ENCODE measurements at places on chromosomes 6 and 20.

DNA sequence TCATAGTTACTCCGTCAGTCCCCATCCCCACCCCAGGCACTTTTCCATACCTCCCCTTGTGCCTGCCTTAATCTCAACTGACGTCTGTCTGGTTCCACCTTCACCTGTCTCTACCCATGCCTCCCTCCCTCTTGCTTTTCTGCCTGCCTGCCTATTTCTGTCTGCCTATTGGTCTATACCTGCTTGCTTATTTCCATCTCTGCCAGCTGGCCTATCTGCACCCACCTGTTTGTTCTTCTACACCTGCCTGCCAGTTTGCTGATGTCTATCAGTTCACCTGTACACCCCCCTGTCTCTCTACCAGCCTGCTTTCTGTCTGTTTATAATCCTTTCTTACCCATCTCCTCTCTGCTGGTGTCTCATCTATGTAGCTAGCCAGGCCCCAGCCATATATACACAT lies 87.5 kb downstream of the RALGAPA2 start:
- no peak for DNase-seq

- DNase-seq = no peak
Measured at GRCh38 chr6:133277900-133278545, 36.9 kb downstream of the EYA4 start.

DNA sequence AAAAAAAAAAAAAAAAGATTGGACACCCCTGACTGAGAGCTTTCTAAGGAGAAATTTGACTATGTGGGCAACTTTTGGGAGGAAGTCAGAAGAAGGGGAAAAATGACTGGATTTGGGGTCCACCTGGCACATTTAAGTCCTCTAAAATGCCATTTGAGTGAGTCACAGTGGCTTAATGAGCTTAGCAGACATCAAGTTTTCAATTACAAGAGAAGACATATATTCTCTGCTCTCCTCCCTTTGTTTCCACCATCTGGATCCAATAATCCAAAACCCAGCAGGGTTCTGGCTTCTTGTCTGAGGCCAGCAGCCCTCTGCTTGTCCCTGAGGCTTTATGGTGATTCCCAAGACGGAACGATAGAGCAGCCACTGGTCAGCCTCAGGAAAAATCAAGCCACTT lies 6.9 kb downstream of the PI3 start:
- DNase-seq = no peak

DNA sequence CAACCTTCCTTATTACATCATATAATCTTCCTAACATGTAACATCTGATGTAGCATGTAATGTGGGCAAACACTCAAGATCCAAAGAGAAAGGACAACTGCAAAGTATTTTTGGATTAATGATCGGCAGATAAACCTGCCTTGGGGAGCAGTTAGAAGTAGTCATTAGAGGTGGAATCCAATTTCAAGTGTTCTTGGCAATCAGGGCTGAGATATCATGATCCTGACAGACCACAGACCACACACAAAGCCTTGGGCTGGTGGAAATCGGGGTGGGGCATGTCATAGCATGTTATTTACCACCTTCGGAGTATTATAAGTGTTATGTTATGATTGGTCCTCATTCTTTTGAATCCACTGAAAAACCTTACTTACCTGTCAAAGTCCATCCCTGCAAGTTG lies 16.3 kb downstream of the NCOA5 start:
- no peak for DNase-seq

GRCh38 chr6:158643836-158644230 lies 710 bp downstream of the DYNLT1 start:
- DNase-seq = no peak

- no peak for DNase-seq
Measured at GRCh38 chr6:39082310-39082709, 32.7 kb downstream of the SAYSD1 start.

GRCh38 chr6:157614026-157614568 lies 208.9 kb upstream of the SNX9 start:
- no peak for DNase-seq

- no peak for DNase-seq
Measured at GRCh38 chr6:44682280-44682679, 294.8 kb downstream of the CDC5L start.

- DNase-seq = no peak
Measured at GRCh38 chr20:10469599-10469998, 34.5 kb downstream of the SLX4IP start.

DNA sequence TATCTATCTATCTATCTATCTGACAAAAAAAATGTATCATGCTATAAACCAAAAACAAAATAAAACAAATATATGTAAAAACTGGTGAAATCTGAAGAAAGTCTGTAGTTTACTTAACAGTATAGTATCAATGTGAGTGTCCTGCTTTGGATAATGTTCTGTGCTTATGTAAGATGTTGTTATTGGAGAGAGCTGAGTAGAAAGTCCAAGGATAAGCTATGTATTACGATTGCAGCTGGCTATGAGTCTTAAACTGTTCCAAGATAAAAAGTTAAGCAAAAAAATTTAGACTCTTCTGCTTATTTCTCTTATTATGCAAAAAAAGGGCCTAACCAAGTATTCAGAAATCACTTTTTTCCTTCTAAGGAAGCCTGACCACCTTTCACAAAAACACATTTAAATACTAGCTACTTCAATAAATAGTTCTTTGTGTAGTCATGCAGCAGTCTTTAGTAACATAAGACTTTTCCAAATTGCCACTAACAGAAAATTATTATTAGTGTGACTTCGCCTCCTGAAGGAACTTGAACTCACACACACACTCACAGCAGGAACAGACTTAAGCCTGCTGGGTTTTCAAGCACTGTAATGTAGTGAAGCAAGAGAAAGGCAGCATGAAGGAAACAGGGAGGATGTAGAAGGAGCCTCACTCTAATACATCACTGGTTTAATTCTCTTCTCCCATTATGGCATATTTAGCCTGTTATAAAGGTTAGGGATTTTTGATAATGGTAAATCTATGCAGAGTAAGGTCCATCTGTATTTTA lies 265.8 kb upstream of the GJE1 start:
- DNase-seq = no peak

DNA sequence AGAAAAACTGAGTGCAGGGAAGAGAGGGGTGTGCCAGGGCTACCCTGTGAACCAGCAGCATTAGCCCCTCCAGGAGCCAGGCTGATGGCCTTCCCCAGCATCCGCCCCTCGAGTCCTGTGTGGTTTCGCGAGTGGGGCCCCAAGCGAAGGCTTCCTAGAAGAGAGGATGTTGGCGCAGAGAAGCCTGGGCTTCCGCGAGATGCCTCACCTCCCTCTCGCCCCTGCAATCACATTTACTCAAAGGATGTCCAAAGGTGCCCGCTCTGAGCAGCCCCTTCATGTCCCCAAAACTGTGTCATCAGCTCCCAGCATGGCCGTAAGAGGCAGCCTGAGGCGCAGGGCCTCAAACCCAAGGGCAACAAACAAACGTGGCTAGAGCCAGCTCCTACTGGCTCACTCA lies 111.7 kb downstream of the PREX1 start:
- peak; percentile 52 for DNase-seq

DNA sequence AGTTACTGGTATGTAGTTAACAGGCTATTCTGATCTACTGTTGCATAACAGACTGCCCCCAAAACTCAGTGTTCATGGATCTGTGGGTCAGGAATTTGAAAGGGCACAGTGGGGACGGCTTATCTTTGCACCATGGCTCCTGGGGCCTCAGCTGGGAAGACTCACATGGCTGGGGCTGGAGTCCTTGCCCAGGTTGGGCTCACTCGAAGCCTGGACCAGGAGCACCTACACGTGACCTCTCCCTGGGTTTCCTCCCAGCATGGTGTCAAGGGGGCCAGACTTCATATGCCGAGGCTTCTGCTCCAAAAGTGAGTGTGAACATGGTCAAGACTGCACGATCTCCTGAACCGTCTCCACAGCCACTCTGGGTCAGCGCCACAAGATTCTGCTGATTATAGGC lies 11.7 kb downstream of the SYNDIG1 start:
- DNase-seq = no peak

DNA sequence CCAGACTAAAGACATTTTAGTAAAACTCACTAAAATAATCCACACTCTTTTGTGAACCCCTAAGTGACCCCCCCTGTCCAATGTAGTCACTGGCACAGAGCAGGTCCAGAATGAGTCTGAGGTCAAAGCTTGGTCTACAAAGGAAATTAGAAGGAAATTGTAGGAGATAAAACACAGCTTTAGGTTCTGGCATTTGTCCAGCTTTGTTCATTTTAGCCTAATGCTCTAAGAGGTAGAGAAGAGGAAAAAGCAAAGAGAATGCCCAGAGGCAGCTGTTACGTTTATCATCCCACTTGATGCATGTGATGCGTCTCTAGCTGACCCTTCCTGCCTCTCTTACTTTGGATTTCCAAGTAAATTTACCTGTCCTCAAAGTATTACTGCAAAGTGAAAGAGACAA lies 62.5 kb downstream of the CNKSR3 start:
- no peak for DNase-seq

DNA sequence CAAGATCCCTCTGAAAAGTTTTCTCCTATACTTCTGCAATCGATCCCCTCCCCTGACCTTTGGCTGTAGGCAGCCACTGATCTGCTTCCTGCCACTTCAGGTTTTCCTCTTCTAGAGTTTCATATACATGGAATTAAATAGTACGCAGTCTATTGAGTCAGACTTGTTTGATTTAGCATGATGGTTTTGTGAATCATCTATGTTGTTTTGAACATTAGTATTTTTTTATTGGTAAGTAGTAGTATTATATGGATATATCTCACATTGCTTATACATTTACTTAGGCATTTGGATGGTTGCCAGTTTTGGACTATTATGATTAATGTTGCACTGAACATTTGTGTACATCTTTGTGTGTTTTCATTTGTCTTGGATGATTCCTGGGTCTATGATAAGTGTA lies 518.0 kb downstream of the CD109 start:
- no peak for DNase-seq

- DNase-seq = no peak
Measured at GRCh38 chr6:56963043-56963442, 8.1 kb downstream of the BEND6 start.

DNA sequence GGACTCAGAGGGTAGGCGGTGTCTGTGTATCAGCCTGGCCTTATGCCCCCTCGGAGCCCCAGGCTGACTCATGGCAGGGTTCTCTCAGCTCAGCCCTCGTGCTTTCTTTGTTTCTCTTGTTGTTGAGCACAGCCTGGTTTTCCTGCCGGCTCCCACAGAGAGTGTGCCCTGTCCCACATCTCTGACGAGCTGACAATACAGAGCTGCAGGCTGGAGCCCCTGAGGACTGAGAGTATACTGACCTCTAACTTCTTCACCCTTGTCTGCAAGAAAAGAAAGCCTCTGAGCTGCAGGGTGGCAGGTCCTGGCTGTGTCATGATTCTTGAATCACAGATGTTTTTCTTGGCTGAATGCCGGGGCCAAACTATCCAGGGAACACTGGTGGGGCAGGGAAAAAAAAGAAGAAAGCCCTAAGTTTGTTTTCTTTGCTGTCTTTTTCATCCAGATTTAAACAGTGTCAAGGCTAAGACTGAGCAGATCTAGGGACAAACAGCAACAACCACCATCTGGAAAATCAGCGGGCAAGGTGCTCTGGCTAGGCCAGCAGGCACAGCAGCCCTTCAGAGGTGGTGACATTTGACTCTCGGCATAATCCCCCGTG lies 63.3 kb upstream of the ZNF133 start:
- DNase-seq = no peak

- DNase-seq = no peak
Measured at GRCh38 chr6:121828146-121828886, 392.9 kb downstream of the GJA1 start.

DNA sequence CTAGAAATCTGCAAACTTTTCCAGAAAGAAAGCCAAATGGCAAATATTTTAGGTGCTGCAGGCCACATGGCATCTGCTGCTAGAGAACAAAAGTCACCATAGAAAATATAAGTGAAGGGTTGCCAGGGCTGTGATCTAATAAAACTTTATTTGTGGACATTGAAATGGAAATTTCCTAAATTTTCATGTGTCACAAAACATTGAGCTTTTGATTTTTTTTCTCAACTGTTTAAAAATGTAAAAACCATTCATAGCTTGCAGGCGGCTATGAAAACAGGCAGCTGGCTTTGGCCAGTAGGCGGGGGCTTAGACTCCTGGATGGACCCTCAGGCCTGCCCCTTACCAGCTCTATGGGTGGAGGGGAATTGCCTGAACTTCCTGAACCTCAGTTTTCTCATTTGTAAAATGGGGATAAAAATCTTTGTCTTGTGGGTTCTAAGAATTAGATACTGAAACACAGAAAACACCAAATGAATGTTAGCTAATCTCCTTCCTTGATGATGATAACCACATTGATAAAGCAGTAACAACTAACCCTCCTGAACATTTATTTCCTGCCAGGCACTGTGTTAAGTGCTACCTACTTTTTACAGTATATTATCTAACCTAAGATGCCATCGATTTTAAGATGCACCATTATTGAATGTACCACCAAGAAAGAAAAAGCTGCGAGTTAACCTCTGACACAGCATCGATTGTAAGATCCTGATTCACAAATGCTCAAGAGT lies 85.5 kb downstream of the SLC22A23 start:
- no peak for DNase-seq

DNA sequence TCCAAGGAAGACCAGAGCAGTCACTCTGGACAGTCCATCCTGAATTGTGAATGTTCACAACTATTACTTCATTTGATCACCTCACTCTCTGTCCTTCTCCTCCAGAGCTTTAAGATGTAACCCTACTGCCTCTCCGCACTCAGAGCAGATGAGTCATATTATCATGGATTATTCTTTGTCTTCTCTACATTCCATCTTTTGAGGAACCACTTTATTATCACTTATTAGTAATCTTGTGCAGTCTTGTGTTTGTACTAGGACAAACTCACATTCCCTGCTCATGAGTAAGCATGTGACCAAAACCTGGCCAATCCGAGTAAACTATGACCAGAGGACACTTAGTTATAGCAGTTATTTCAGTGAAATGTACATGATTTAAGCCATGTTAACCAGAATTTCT lies 401.5 kb upstream of the ADGRB3 start:
- no peak for DNase-seq

- no peak for DNase-seq
Measured at GRCh38 chr6:52059821-52060220, 27.6 kb downstream of the PKHD1 start.

GRCh38 chr6:117346142-117346930 lies 79.4 kb downstream of the ROS1 start:
- DNase-seq = no peak

GRCh38 chr20:59010995-59011873 lies 4.2 kb upstream of the CTSZ start:
- no peak for DNase-seq

- DNase-seq = no peak
Measured at GRCh38 chr6:163346497-163346961, 68.0 kb upstream of the QKI start.

GRCh38 chr20:43691928-43692524 lies 25.1 kb downstream of the MYBL2 start:
- DNase-seq = peak; percentile 56

GRCh38 chr6:150639823-150640331 lies 40.2 kb downstream of the PLEKHG1 start:
- DNase-seq = no peak

GRCh38 chr6:154247119-154247861 lies 109.3 kb downstream of the IPCEF1 start:
- DNase-seq = no peak

GRCh38 chr20:34883087-34883688 lies 6.8 kb downstream of the ACSS2 start:
- no peak for DNase-seq

GRCh38 chr20:32589256-32589655 lies 4.1 kb upstream of the NOL4L start:
- no peak for DNase-seq
